NCI-H1092 (cell line): ENCODE measurements at places on chromosomes 1 and 21.

- no peak for DNase-seq
Measured at GRCh38 chr1:12081648-12082396, 18.7 kb downstream of the TNFRSF8 start.

- no peak for DNase-seq
Measured at GRCh38 chr21:41536076-41536826, 28.3 kb upstream of the TMPRSS2 start.

DNA sequence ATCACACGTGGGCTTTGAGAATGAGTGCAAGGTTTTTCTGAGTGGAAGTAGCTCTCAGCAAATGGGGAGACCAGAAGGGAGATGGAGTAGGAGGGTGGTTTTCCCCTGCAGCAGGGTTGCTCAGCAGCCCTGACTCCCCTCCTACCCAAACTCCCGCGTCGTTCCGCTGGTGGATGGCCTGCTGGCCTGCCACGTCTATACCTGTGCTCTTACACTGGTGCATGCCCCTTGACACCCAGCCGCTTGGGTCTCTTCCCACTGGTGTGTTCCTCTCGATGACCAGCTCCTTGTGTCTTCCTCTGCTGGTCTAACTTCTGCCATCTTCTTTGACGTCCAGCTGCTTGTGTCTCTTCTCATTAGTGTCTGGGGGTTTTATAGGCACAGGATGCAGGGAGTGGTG lies 1797.9 kb downstream of the NCAM2 start:
- DNase-seq, result no peak

- DNase-seq, result no peak
Measured at GRCh38 chr1:54135436-54136120, 17.2 kb downstream of the CDCP2 start.

- no peak for DNase-seq
Measured at GRCh38 chr1:94727846-94728715, 92.1 kb upstream of the SLC44A3 start.

- DNase-seq, result no peak
Measured at GRCh38 chr21:28272272-28272992, 720.2 kb downstream of the LTN1 start.

- DNase-seq, result no peak
Measured at GRCh38 chr1:103107741-103108375, 464 bp downstream of the COL11A1 start.

DNA sequence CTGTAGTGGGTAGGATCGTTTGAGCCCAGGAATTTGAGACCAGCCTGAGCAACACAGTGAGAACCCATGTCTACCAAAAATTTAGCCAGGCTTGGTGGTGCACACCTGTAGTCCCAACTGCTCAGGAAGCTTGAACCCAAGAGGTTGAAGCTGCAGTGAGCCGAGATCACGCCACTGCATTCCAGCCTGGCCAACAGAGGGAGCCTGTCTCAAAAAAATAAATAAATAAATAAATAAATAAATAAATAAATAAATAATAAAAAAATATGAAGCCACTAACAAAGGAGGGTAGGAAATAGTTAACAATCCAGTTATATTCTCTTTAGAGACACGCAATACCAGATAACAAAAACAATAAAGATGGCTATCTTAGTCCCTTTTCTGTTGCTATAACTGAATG lies 11.9 kb upstream of the CBR3 start:
- DNase-seq, result no peak

GRCh38 chr1:224160171-224160682 lies 22.8 kb upstream of the DEGS1 start:
- DNase-seq, result no peak

DNA sequence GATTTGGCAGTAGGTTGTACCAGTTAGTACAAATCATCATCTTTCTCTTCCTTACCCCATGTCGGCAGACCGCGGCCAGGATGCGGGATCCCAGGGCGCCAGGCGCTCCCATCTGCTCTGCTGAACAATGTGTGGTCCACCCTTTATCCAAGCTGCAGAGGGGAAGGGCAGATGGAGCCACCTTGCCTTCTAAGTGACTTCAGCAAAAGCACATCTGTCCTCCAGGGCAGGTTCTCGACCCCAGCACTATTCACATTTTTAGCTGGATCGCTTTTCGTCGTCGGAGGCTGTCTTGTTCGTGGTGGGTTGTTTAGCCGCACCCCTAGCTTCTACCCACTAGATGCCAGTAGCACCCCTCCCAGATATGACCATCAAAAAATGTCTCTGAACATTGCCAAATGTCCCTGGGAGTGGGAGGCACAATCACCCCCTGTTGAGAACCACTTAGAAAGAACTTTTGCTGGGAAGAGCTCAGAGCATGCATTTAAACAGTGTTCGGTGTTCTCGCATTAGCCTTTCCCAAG lies 58.1 kb upstream of the SIM2 start:
- DNase-seq, result no peak

DNA sequence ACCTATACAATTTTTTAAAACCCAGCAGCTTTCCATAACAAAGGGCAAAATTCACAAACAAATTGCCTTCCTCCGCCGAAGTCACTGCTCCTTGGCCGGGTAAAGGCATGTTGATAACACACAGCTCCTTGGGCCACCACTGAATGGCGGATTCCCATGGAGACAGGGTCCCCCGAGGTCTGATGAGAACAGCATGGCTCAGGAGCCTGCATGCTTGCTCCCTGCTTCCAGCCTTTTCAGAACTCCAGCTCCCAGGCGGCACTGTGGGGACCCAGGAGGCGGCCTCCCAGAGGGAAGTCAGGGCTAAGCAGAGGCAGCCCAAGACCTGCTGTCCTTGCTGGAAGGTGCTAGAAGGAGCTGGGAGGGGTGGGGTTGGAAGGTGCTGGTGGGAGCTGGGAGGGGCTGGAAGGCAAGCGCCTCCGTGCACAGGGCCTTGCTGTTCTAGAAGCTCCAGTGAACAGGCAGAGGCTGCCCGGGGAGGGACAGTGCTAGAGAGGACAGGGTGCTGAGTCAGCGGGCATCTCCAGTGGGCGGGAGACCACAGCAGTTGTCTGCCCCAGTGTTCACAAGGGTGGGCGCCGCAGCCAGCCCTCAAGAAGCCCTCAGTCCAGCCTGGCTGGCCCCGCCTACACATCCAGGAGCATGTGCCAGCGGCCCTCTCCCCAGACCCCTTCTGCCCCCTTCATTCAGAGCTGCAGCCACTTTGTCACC lies 35.1 kb downstream of the PRDM16 start:
- no peak for DNase-seq

- no peak for DNase-seq
Measured at GRCh38 chr1:152585586-152585985, 5.3 kb upstream of the LCE3D start.

- no peak for DNase-seq
Measured at GRCh38 chr21:41895643-41896493, 16.7 kb upstream of the PRDM15 start.

- no peak for DNase-seq
Measured at GRCh38 chr1:56437959-56438358, 141.4 kb downstream of the PLPP3 start.

- DNase-seq, result peak; percentile 16
Measured at GRCh38 chr1:226649780-226650179, 89.3 kb downstream of the ITPKB start.

- DNase-seq, result no peak
Measured at GRCh38 chr1:94653454-94653853, 111.9 kb upstream of the F3 start.

DNA sequence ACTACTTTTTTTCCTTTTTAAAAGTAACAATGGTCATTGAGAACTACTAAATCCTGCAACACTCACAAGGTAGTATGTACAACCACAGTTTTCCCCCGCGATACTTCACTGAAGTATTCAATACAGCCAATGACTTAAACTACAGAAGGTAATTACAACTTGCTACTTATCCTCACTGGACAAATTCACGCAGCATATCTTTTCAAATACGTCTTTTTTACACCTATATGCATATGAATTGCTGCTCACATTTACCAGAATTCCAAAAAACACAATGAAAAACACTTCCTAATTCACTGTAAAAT lies 12.4 kb downstream of the NRIP1 start:
- DNase-seq, result no peak

DNA sequence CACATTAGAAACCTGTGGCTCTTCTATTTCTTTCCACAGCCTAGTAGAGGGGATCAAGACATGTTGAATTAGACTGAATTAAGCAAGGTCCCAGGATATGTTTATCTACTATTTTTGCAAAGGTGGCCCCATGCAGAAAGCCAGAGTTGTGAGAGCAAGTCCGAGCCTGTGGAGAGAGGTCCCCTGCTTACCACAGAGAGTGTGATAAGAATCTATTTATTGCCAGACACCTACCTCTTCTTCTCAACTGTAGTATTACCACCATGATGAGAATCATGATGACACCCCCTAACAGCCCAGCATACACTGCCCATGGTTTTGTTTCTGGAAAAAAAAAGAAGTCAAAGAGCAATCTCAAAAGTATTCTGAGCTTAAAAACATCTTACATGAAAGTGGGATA lies 23.0 kb downstream of the SLAMF1 start:
- no peak for DNase-seq
